ENCODE measurements at places on chromosomes 5 and 9.

DNA sequence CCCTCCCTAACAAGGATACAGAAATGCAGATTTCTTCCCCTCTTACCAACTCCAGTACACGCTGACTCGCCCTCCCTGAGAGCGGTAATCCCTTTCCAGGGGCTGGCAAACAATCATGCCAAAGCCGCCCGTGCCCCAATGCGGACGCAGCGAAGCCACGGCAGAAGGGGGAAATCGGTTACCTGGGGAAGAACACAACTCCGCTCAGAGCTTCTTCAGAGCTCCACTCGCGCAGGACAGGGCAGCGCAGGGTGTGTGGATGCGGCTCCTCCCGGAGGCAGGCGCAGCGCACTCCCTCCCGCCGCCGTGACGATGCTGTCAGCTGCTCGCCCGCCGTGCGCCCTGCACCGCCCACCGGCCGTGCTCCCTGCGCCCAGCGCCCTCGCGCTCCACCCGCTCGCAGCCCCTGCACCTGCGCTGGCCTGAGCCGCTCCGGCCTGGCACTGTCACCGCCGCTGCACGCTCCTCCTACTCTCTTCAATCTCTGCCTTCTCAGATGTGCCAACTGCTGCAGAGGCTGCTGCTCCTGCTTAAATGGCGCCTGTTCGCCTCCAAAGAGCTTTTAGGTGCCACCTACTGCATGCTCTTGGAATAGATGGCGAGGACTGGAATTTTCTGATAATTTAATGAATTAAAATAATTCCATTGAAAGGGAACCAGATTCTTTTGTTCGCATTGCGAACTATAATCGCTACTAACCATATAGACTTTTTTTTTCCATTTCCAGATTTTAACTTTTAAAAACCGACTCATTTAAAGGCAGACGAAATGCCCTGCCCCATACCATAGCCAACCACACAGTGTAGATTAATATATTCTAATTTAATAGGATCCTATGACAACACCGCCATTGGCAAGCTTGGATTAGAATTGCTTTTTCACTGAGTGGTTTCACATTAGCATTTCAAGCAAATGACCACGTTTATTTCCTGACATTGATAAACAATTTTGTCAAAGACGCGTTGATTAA, at the start of gene DIRAS2:
Gene DIRAS2 (minus strand): TSS at position 255 of the 970 bp plus-strand sequence. CDS start 28,997 bp downstream, outside the sequence.
- no peak for DNase-seq

GRCh38 chr5:142032747-142033631, 20.2 kb upstream of the GNPDA1 start:
- no peak for DNase-seq

- DNase-seq = no peak
Observed at GRCh38 chr5:97162045-97162444, 19.6 kb upstream of the LIX1 start.

GRCh38 chr5:132394667-132395259, 25.3 kb downstream of the SLC22A5 start:
- DNase-seq = no peak

- DNase-seq = no peak
Observed at GRCh38 chr9:2448193-2448738, 173.3 kb upstream of the VLDLR start.

GRCh38 chr5:57199866-57200265, 26.0 kb downstream of the GPBP1 start:
- no peak for DNase-seq

- no peak for DNase-seq
Observed at GRCh38 chr5:91534332-91534731, 151.2 kb upstream of the ARRDC3 start.

GRCh38 chr5:147805030-147805454, 22.5 kb upstream of the JAKMIP2 start:
- DNase-seq = no peak

DNA sequence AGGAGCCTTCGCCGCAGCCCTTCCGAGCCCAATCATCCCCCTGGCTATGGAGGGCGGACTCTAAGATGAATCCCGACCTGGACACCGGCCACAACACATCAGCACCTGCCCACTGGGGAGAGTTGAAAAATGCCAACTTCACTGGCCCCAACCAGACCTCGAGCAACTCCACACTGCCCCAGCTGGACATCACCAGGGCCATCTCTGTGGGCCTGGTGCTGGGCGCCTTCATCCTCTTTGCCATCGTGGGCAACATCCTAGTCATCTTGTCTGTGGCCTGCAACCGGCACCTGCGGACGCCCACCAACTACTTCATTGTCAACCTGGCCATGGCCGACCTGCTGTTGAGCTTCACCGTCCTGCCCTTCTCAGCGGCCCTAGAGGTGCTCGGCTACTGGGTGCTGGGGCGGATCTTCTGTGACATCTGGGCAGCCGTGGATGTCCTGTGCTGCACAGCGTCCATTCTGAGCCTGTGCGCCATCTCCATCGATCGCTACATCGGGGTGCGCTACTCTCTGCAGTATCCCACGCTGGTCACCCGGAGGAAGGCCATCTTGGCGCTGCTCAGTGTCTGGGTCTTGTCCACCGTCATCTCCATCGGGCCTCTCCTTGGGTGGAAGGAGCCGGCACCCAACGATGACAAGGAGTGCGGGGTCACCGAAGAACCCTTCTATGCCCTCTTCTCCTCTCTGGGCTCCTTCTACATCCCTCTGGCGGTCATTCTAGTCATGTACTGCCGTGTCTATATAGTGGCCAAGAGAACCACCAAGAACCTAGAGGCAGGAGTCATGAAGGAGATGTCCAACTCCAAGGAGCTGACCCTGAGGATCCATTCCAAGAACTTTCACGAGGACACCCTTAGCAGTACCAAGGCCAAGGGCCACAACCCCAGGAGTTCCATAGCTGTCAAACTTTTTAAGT, 819 bp downstream of the ADRA1B start:
- DNase-seq = no peak
